ENCODE measurements at places on chromosomes 5 and 9. TPM values are rescaled to one million over a fixed set of nuclear protein-coding genes. Genes with fewer than 3 reads are reported as not detected.

GRCh38 chr5:176317534-176318374 is 43.8 kb downstream of the KIAA1191 start:
- no peaks in the 10 kb centered on the region for H3K4me1 ChIP-seq
- no peak overlapping the region for H3K4me3 ChIP-seq
- no peak for DNase-seq
- H3K27ac ChIP-seq = no peak overlapping the region

Gene DDX4
- not detected for total RNA-seq

GRCh38 chr5:158747816-158748432 is 351.8 kb downstream of the EBF1 start:
- H3K27ac ChIP-seq = no peak overlapping the region
- H3K27me3 ChIP-seq = no peaks in the 10 kb centered on the region
- H3K36me3 ChIP-seq = no peaks in the 10 kb centered on the region

- no peaks in the 10 kb centered on the region for H3K27me3 ChIP-seq
- no peak for DNase-seq
- H3K36me3 ChIP-seq = no peaks in the 10 kb centered on the region
These were observed 111.3 kb upstream of the ABCA1 start for GRCh38 chr9:105039175-105039799.

DNA sequence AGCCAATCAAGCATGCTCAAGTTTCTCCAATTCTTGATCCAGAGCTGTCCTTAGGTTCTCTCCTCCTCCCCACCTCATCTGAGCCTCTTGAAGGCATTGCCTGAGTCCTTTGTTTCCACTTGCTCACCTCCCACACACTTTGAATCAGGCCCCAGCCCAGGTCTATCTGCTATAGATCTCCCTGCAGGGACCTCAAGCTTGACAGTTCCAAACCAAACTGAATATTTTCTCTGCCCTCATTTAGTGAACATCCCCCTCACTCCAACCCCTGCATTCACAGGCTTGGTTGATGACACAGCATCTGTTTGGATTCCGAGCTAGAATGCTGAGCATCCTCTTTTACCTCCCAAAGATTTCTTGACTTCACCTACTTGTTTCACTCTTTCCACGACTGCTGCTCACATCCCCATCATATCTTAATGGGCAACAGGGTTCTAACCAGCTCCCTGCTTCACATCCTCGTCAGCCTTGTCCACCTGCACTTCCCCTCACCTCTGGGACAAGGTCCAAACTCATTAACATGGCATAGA is 474.5 kb downstream of the ZSWIM6 start:
- H3K27ac ChIP-seq = no peak overlapping the region
- H3K27me3 ChIP-seq = peaks cover under 1% of the 10 kb centered on the region
- H3K4me1 ChIP-seq = peaks cover 10% of the 10 kb centered on the region
- H3K36me3 ChIP-seq = no peaks in the 10 kb centered on the region

- H3K4me1 ChIP-seq = peaks cover 33% of the 10 kb centered on the region
- H3K27ac ChIP-seq = peak overlapping the region; percentile 97
- H3K36me3 ChIP-seq = peaks cover 50% of the 10 kb centered on the region
- no peak overlapping the region for H3K4me3 ChIP-seq
- no peaks in the 10 kb centered on the region for H3K27me3 ChIP-seq
- peak; percentile 42 for DNase-seq
These were observed 35.1 kb downstream of the MTAP start for GRCh38 chr9:21837501-21837900.

Gene PCDHGA2
- total RNA-seq = 0.14 TPM

DNA sequence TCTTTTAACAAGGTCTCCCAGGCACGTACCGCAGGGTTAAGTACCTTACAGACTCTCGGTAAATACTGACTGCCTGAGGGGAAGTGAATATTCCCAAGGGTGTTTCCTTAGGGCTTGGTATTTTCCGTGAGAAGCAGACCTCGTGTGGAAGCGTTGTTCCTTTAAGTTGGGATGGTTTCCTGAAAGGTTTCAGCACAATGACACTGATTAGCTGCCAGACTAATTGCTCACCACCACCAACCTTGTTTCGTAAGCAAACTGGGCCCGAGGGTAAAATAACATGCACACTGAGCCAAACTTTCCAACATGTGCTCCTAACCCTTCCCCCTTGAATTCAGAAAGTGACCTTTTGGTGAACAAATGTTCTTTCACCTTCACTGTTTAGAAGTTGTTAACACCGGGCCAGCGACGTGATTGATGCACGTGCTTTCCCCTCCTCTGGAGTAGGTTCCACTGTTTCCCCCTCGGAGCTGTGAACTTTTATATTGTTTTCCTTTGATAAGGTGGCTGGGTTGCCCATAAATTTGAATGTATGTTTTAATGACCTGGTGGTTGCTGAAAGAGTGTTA is 128.1 kb upstream of the RPS23 start:
- H3K4me1 ChIP-seq = peaks cover 27% of the 10 kb centered on the region
- peak overlapping the region; percentile 14 for H3K4me3 ChIP-seq
- H3K36me3 ChIP-seq = no peaks in the 10 kb centered on the region
- no peaks in the 10 kb centered on the region for H3K27me3 ChIP-seq
- peak; percentile 97 for DNase-seq

- no peak overlapping the region for H3K27ac ChIP-seq
- no peaks in the 10 kb centered on the region for H3K36me3 ChIP-seq
- peaks cover 6% of the 10 kb centered on the region for H3K4me1 ChIP-seq
- no peak for DNase-seq
These were observed 280.7 kb downstream of the RFX3 start for GRCh38 chr9:3244963-3245653.

DNA sequence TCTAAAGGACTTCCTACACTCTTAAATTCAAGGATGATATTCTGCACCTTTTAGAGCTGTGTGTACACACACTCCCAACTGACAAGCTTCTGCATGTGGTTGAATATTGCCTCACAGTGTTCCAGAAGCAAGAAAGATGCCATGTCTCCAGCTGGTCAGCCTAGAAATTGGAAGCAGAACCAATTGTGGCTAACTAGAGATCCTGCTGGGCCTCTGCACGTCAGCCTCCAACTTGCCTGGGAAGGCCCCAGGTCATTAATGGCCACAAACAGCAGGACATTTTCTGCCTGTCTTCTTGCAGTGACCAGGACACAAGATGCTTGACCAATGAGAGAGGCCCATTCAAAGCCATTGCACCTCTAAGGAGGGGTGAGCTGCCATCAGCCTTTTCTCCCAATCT is 571.9 kb upstream of the BRINP1 start:
- H3K27me3 ChIP-seq = no peaks in the 10 kb centered on the region
- no peaks in the 10 kb centered on the region for H3K4me1 ChIP-seq
- no peak for DNase-seq
- H3K27ac ChIP-seq = no peak overlapping the region

Gene DNAJB5
- total RNA-seq = 27.3 TPM

GRCh38 chr9:89814340-89815040 is 209.7 kb downstream of the GADD45G start:
- DNase-seq = peak; percentile 59
- H3K27ac ChIP-seq = no peak overlapping the region
- no peak overlapping the region for H3K4me3 ChIP-seq
- H3K27me3 ChIP-seq = no peaks in the 10 kb centered on the region
- H3K36me3 ChIP-seq = no peaks in the 10 kb centered on the region

Gene MCIDAS
- not detected for total RNA-seq

Gene SNCAIP
- 0.84 TPM for total RNA-seq

Gene GABBR2
- 2.2 TPM for total RNA-seq

DNA sequence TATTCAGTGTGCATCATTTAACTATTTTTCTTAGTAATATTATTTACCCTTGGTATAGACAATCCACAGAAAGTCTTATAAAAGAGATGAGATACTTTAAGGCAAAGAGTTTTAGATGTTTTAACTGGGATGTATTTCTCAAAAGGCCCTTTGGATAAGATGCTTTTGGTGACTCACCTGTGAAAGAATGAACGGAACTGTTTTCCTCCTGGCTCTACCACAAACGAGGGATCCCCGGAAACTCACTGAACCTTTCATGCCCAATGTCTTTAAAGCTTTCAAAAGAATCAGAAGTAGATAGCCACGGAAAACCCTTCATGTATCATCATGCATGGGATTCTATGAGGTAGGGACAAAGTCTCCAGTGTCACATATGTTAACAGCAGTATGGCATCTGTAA is 1.6 kb downstream of the ZNF782 start:
- peaks cover 12% of the 10 kb centered on the region for H3K4me1 ChIP-seq
- H3K4me3 ChIP-seq = peak overlapping the region; percentile 82
- no peak overlapping the region for H3K27ac ChIP-seq

GRCh38 chr9:124593651-124594058 is 86.5 kb upstream of the NR5A1 start:
- H3K27ac ChIP-seq = no peak overlapping the region
- no peaks in the 10 kb centered on the region for H3K4me1 ChIP-seq
- no peaks in the 10 kb centered on the region for H3K36me3 ChIP-seq
